Activated CD4-positive, alpha-beta T cell treated with anti-CD3 and anti-CD28 coated beads for 48 hours (primary cell): ENCODE measurements at places on chromosomes 3 and 15.

GRCh38 chr3:171850960-171851659 is 8.0 kb downstream of the TMEM212 start:
- DNase-seq, result no peak

DNA sequence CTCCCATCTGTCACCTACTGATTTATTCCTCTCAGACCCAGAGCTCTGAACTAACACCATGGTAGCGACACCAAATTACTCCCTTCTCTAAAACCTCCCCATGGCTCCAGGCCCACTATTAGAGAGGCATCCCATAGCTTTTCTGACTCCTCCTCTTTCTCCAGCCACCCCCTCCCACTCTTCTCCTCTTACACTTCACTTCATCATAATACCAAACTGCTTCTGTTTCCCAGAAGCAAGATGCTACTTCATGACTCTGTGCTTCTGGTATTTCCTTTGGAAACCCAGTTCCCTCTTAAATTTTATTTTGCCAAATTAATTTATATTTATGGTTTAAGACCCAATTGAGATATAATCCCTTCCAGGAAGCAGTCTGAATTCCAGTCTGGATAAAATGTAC is 465.1 kb upstream of the PDZRN3 start:
- DNase-seq, result no peak

GRCh38 chr3:139537795-139538621 is 1.5 kb downstream of the RBP1 start:
- DNase-seq, result no peak

DNA sequence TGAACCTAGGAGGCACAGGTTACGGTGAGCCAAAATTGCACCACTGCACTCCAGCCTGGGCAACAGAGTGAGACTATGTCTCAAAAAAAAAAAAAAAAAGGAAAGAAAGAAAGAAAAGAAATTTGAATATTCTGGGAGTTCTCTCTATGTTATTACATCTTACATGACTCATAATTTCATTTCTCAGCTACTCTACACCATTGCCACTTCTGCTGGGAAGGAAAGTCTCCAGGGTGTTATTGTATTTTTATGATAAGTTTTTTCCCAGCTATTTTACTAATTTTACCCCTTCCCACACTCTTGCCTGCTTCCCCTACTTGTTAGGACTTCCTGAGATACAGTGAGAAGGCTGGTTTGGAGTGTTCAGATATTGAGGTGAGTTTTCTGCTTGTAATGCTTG is 69.7 kb upstream of the UMPS start:
- DNase-seq, result no peak

- DNase-seq, result no peak
These were observed 2.1 kb downstream of the OPA1 start for GRCh38 chr3:193594946-193595689.

DNA sequence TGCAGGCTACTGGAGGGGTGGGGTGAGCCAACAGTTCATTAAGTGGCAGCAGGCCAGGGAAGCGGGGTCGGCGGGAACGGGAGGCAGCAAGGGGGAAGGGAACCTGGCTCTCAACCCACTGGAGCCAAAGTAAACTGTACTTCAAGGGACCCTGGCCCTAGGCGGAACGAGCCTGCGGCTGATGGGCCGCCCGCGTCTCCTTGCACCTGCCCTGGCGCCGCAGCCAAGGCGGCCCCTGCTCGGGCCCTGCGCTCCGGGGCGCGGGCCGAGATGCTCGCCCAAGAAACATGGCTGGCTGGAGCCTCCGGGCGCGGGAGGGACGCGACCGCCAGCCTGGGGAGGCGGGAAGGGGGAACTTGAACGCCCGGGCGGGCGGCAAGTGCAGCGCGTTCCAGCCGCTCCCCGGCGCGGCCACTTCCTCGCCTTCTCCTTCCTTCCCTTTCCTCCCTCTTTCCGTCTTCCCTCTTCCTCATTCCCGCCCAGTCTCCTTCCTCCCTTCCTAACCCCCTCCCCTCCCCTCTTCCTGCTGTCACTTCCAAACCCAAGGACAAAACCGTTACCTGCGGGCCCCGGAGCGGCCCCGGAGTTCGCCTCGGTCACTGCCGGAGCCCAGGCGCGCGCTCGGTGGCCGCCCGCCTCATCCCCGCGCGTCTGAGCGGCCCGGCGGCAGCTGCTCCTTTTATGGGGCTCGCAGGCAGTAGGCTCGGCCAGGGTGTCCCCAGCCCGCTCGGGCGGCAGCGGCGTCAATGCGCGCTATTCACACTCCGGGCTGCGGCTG is 489.7 kb downstream of the MAGI1 start:
- no peak for DNase-seq

GRCh38 chr3:197468167-197468566 is 87.6 kb downstream of the BDH1 start:
- no peak for DNase-seq

DNA sequence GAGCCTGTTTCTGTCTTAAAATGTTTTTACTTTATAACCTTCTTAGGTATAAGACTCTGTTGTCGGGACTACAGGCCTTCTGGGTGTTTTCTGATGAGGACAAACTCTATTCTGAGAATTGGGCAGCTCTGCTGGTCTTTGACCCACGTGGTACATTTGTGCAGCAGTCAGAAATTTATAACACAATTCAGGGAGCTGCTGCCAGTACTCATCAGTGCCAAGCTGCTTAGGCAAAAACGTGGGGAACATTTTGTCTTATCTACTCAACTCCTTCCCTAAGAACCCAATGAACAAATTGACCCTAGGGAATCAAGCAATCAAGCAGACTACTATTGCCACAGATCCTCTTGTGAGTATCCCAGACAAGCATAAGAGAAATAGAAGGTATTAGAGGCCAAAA is 180.7 kb upstream of the PDZRN3 start:
- DNase-seq, result no peak

- no peak for DNase-seq
These were observed 48.7 kb downstream of the FBLN2 start for GRCh38 chr3:13597661-13598060.

DNA sequence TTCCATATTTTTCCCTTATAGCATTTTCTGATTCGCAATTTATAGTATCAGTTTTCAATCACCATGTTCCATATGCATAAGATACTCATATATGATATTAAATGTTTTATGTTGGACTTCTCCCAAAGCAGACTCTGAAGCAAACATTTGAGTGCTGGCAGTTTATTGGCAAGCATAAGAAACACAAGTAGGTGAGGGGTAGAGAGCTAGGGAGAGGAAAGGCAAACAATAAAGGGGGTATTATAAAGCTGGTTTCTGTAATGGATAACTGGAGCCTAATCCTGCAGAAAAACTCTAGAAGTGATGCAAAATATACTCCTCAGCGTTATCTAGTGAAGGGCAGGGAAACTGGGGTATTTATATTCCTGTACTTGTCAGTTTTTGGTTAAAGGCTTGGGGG is 491.5 kb upstream of the TGFBR2 start:
- DNase-seq, result no peak

GRCh38 chr15:36778531-36778930 is 199.1 kb downstream of the CDIN1 start:
- no peak for DNase-seq

- DNase-seq, result no peak
These were observed 89.9 kb downstream of the RBMS3 start for GRCh38 chr3:29370476-29371420.

GRCh38 chr3:61114316-61114953 is 136.8 kb downstream of the FHIT start:
- DNase-seq, result no peak

GRCh38 chr3:194475978-194476377 is 10.8 kb downstream of the ATP13A3 start:
- DNase-seq, result no peak

- peak; percentile 13 for DNase-seq
These were observed 2.0 kb downstream of the RPL32 start for GRCh38 chr3:12839156-12839946.

DNA sequence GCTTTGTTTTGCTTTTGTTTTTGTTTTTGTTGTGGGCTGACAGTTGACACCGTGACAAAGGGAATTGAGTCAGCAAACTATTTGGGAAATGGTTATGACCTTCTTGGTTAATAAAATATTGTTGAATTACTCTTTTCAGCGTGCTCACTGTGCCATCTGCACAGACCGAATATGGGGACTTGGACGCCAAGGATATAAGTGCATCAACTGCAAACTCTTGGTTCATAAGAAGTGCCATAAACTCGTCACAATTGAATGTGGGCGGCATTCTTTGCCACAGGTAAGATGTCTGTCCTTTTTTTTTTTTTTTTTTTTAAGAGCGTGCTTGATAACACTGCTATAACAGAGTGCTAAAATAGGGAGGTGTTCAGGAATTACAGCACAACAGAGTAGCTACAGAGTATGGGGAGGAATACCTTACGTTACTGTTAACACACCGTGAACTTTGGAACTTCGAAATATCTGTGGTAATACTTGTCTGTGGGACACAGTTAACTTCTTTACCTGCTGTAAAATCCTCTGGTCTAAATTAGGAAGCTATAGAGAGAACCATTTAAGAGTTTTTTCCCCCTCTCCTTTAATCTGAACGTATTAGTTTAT is 48.2 kb downstream of the PRKCI start:
- no peak for DNase-seq

DNA sequence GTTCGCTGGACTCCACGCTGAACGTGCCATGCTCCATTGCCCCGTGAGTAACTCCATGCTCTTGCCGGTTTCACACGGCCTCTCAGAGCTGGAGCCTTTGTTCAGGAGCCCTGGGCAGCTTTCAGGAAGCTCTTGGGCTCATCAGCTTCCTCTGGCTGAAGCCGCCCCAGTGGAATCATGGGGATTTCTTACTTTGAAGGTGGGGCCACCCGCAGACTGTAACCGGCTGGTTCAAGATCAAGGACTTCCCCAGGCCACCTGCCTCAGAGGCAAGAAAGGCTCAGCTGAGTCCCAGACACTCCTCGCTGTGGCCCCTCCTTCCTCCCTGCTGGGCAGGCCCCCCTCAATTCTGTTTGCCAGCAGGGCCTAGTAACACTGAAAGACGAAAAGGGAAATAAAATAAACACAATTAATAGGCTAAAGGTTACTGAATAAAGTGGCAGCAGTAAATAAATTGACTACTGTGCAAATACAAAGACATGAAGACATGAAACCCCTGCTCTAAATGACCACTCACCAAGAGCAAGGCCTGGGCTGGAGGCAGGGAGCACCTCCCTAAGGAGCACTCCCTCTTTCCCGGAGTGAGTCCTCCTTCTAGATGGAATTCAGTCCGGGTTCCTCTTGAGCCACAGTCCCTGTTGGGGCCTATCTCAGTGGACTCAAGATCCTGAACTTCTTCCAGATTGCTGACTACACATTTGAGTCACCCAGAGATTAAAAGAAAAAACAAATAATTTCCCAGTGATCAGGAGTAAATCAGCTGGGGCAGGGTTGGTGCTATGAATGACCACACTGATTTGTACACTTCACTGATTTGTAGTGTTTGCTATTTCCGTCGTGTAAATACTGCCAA is 51.0 kb downstream of the ZDHHC19 start:
- DNase-seq, result peak; percentile 39

DNA sequence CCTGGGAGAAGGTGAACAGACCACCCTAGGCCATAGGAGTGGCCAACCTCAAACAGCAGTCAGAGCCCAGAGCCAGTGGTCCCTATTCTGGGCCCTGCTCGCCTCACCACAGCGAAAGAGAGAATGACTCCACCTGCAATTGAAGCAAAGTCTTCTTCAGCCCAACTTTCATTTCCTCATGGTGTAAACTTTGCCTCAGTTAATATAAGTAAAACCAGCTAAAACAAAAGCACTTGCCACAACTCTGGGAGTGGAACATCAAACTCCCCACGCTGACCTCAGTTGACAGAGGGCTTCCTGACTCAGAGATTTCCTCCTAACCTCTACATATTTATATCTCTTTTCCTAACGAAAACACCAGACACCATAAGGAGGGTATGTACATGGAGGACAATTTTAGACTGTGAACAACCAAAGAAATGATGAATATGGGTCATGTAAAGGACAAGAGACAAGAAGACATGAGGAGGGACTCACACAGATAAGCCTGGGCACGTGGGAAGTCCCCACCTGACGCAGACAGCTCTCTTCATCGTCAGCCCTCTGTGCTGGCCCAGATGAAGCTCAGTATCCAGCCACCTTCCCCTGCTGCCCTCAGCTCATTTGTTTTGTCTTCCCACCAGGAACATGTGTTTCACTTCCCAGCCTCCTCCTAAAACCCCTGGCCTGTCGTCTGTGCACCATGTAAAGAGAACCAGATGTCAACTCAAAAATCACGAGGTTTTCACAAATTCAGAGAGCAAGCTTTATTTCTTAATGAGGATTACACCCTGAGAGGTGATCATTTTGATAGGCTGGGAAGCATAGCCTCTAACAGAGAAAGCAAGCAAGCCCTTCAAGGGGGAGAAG is 140.9 kb downstream of the KCNMB2 start:
- DNase-seq, result no peak

GRCh38 chr15:69161079-69161877 is 843 bp downstream of the GLCE start:
- DNase-seq, result peak; percentile 17
